ENCODE measurements at places on chromosomes 13 and 19.

GRCh38 chr13:57918913-57919312 is 287.4 kb downstream of the PCDH17 start:
- DNase-seq = no peak

DNA sequence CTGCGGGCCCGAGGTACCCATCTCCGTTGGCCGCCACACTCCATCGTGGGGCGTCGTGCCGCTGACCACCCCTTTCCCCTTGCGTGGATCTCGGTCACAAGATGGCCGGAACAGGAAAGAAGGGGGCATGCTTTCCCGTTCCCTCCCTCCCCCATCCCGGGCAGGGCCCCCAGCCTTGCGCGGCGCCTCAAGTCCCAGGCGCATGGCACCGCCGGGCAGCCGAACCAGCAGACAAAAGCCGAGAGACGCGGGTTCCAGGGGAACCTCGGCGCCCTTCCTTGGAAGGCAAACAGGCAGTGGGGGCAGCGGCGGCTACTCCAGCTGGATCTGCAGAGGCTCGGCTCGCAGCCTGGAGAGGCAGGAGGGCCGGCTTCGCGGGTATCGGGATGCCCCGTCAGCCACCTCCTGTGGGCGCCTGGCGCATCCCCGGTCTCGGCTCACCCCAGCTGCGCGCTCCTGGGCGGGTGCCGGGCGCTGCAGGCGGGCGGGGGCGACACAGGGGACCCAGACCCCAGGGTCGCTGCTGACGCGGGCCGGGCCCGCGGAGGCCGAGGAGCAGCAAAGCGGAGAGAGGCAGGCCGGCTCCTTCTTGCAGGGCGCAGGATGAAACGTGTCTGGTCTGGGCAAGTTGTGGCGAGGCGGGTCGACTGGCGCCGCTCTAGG is 439 bp downstream of the DZIP1 start:
- DNase-seq = peak; percentile 57

GRCh38 chr13:105410602-105411001 is 1124.9 kb downstream of the EFNB2 start:
- DNase-seq = peak; percentile 34

- no peak for DNase-seq
These were observed 91.4 kb downstream of the MYCBP2 start for GRCh38 chr13:77235456-77236022.

GRCh38 chr13:101399365-101399764 is 16.9 kb downstream of the NALCN start:
- DNase-seq = peak; percentile 82

GRCh38 chr13:79290595-79291244 is 115.3 kb downstream of the RBM26 start:
- no peak for DNase-seq

GRCh38 chr19:39168258-39169142 is 28.3 kb upstream of the NCCRP1 start:
- no peak for DNase-seq

DNA sequence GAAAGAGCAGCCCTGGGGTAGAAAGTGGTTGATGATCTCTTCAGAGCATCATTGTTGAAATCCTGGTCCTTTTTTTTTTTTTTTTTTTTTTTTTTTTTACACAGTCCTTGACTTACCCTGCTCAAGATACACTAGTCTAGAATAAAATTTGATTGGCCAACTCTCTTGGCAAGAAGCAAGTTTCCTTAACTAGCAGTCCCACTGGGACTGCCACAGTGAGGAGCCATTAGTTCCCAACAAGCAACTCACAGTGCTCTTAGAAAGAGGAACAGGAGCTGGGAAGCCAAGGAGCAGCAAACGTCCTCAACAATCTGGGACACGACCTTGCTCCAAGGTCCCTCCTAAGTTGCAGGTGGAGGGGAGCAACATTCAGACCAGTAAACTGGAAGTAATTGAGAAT is 47.9 kb upstream of the INTS6 start:
- no peak for DNase-seq

- peak; percentile 37 for DNase-seq
These were observed 621 bp downstream of the SOX21 start for GRCh38 chr13:94711561-94712286.

DNA sequence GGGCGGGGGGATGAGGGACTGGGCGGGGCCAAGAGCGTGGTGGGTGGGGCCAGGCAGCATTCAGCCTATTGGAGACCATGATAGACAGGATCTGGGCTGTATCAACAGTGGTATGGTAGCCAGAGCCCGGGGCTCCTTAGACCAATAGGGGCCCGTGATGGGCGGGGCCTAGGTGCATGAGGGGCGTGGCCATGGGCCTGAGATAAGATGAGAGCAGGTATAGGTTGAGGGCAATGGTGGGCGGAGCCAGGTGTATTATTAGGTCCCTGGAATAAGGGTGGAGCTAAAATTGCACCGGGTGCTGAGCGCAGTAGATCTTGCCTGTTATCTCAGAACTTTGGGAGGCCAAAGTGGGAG is 5.3 kb downstream of the ABCA7 start:
- DNase-seq = no peak

GRCh38 chr19:47024502-47024901 is 4.9 kb downstream of the NPAS1 start:
- no peak for DNase-seq

DNA sequence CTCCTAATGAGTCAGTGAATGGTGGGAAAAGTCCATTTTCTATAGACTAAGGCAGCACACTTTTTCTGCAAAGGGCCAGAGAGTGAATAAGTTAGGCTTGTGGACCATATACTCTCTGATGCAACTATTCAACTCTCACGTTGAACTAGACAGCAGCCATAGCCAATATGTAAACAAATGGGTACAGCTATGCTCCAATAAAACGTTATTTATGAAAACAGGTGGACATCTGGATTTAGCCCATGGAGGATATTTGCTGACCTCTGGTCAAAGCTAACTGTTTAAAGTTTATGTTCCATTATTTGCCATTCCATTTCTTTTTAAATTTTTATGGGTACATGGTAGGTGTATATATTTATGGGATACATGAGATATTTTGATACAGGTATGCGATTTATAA is 4.7 kb upstream of the CCDC169 start:
- no peak for DNase-seq

DNA sequence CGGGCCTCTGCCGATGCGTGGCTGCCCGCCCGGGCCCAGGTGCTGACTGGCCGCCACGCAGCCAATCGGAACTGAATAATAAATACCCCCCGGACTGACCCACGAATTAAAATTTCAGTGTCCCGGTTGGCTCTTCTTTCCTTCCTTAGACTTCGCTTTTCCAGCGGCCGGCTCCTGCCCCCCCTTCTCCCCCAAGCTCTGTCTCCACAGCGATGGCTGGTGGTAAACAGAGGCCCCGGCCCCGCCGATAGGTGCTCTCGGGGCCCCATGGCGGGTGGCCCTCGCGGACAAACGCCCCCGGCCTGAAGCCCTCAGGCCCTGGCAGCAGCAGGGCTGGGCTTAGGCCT is 2.6 kb downstream of the ZBTB7A start:
- DNase-seq = peak; percentile 36

- DNase-seq = peak; percentile 30
These were observed 666 bp downstream of the BIVM start for GRCh38 chr13:102799426-102800144.

GRCh38 chr13:44715287-44716230 is 139.4 kb upstream of the TSC22D1 start:
- no peak for DNase-seq

- peak; percentile 34 for DNase-seq
These were observed 138.9 kb upstream of the RFC3 start for GRCh38 chr13:33678906-33679657.
